Bronchial epithelial cell (primary cell): ENCODE measurements at places on chromosomes 5 and 9.

DNA sequence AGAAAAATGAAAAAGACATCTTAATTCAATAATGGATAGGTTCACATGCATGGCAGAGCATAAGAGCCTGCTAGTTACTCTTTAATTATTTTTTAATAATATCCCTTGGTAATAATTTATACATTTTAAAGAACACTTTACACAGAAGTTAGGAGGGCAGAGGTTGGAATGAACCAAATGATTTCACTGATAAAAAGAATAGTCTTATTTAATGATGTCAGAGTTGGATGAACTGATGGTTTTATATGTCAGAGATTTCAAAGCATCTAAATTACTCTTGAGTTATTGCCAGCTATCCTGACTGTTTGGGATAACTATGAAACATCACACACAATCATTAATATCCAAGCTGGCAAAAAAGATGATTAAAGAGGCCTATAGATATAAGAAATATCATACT lies 244.8 kb downstream of the CSNK1G3 start:
- DNase-seq, result no peak

GRCh38 chr5:30102185-30102584 lies 1091.3 kb upstream of the CDH6 start:
- no peak for DNase-seq

DNA sequence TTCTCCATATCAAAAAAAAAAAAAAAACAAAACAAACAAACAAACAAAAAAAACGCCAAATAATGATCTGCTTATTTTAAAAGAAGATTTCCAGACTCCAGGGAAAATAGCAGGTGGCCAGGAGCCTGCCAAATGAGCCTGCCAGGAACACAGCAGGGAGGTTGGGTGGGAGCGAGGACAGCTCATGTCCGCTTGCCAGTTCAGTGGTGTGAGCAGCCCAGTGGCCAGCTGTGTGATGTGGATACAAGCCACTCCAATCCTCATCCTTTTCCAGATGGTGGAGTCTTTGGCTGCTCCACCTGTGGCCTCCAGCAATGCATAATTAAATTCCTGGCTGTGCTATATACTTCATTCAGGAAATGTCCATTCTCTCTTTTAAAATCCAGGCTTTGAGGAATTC lies 1025.1 kb upstream of the C9orf72 start:
- no peak for DNase-seq

DNA sequence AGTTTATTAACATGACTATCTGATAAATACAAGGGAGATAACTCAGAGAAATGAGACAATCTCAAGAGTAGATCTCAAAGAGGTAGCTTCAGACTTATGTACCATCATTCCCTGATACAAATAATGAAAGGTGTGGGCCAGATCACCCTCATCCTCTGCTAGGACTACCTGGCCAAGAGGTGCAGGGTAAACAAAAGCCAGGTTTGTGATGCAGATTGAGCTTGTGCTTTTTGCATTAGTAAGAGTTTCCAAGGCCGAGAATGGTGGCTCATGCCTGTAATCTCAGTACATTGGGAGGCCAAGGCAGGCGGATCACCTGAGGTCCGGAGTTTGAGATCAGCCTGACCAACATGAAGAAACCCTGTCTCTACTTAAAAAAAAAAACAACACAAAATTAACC lies 8.9 kb upstream of the SPIN1 start:
- DNase-seq, result no peak

DNA sequence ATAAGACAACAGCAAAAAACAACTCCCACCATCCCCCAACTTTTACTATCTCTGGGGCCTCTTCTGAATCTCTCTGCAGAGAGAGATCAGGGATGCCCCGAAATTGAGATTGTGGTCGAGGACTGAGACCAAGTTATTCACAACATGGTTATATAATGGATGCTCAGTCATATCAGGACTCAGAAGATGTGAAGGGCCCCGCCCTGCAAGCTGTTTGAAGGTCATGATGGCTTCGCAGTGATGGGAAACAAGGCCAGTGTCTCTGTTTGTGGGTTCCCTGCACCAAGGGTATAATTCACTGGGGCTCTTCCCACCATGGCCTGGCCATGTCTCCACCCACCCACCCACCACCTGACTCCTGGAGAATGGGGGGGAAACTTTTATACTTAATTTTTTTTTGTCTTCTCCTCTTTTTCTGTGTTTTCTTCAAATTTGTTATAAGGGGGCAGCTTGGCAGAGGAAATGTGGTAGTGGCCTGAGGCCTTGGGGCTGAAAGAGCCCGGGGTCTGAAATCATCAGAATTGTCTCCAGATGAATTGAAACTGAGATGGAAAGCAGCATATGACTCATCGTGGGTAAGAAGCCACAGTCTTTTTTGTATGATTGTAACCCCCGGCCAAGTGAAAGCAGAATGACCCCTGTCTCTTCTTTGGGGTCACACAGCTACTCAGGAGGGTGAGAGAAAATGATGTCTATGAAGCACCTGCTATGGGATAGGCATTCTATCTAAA lies 15.0 kb upstream of the TEX48 start:
- DNase-seq, result no peak

DNA sequence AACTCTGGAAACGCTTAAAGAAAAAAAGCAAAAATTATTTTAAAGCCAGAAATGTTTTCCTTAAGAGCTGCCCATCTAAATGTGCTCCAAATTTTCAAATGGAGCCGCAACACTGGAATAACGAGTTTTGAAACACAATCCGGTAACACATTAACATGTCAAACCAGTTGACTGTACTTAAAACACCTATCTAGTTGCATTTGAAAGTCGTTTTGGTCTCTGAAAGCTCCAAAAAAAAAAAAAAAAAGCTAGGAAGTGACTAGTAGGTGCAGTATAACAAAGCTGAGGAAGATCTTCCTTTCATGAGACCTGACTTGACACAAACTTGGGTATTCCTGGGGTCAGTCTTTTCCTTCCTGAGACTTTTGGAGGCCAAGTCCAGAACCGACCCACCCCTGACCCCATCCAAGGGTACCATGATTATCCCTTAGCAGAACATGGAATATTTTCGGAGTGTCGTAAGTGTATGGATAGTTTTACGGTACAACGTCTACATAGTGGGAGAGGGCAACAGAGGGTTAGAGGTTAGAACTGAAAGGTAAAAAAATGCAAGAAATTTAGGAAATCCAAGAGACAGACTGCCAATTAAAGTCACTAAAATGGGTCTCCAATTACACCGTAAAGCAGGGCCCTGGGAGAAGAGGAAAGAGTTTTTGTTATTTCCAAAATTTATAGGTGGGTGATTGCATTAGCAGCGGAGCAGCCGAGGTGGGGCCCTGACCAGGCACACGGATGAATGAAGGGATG lies 812 bp downstream of the CETN3 start:
- DNase-seq, result peak; percentile 55

GRCh38 chr5:62341783-62342475 lies 35.9 kb downstream of the KIF2A start:
- DNase-seq, result no peak

DNA sequence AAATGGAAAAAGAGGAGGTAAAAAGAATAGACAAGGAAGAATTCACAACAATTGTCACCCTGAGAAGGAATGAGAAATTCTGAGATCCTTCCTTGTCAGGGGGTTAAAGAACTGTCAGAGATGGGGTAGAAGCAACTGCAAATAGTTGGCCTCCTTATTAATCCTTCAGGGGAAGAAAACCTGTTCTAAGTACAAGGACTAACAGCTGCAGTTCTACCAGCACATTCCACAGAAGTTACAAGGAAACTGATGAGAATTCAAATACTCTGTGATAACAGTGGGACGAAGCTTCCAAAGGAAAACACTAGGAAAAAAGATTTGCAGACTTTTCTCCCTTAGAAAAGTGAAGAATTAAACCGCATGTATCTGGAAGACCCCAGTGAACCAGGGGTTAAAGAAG lies 93.7 kb downstream of the OR2K2 start:
- DNase-seq, result no peak

DNA sequence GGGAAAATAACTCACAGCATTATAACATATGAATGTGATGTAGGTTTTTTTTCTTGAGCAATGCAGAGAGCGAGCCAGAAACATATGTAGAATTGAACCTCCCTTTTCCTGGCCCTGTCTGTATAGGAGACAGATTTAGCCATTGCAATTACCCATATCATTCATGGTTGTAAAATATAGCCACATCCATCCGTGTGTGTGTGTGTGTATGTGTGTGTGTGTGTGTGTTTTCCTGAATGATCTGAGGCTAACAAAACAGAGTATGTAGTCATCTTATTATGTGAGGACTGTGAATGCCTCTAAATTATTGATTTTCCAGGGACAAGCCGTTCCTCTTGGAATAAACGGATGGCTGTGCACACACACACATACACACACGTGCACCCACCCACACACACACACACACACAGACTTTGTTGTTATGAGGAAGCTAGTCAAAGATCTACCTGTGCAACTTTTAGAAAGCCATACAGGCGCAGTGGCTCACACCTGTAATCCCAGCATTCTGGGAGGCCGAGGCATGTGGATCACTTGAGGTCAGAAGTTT lies 11.7 kb upstream of the DENND1A start:
- no peak for DNase-seq

GRCh38 chr9:109206670-109207069 lies 39.6 kb upstream of the FRRS1L start:
- DNase-seq, result peak; percentile 34

- DNase-seq, result no peak
Observed at GRCh38 chr9:110464321-110464720, 115.2 kb downstream of the SVEP1 start.

DNA sequence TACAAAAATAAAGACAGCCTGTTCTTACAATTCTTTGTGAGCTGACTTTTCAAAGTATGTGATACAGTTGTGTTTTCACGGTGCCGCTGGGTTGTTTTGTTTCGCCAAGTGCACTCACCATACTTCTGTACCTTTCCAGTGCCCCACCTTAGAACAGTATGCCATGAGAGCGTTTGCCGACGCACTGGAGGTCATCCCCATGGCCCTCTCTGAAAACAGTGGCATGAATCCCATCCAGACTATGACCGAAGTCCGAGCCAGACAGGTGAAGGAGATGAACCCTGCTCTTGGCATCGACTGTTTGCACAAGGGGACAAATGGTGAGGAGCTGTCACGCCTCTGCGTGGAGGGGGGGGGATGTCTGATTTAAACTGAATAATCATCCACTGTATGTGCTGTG lies 12.9 kb downstream of the CCT5 start:
- DNase-seq, result no peak

- DNase-seq, result no peak
Observed at GRCh38 chr5:83285661-83286398, 185.7 kb upstream of the VCAN start.

DNA sequence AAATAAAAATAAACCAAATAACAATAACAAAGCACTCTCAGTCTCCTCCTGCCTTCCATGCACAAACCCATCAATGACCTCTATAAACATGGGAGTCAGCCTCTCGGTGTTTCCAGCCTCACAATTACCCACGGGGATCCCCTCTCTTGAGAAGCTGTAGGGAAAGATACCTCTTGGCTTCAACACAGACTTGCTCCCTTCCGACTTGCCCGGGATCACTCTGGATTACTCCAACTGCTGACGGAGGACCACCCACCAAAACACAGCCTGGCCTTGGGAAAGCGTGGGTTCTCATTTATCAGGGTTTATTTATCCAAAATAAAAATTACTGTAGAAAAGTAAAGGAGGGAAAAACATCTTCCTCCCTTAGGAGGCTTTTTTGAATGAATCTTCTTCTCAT lies 11.5 kb upstream of the NKX2-5 start:
- DNase-seq, result no peak

DNA sequence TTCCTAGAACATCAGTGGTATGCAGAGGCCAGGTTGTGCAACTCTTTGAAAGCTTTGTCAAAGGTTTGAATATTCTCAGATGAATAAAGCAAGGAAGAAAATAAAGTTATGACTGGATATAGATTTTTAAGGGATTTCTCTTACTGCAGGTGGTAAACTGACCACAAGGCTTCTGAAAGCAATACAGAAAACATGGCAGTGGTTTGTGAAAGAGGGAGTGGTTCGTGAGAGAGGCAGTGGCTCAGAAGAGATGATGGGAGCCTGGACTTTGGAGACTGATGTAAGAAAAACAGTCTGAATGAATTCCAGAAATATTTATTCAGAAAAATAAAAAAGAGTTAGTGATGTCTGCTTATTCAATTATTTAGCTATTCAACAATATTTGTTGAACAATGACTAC lies 380.4 kb upstream of the CTNND2 start:
- DNase-seq, result no peak

DNA sequence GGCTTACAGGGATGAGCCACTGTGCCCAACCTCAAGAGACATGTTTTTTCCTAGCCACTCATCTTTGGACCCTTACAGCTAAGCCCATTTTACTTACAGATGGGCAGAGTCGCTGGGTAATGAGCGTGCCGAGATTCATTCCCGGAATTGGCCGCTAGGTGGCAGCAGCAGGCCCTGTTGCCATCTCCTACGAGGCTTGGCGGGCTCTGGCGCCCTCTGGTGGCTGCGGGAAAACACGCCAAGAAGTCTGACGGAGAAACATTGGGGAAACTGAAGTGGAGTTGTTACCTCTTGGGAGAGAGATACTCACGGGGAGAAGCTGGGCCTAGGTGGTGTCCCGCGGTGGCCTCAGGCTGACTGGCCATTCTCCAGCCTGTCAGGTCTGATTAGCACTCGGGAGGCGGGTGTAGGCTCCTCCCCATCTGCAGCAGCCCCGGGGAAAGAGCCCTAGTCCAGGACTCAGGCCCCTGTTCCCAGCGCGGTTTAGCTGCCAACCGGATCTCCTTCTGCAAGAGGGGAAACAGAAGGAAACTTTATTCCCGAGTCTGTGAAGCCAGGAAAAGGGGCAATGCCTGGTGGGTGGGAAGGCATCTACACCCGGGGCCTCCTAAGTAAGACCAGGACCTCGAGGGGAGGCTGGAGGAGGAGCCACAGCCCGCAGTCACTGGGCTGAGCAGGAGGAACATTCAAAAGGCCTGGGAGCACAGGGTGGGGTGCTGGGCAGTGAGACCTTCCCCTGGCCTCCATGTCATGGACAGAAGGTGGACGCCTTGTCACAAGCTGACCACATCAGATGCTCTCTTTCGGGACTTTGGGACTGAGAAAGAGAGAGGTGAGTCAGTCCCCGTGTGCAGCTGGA lies 9.7 kb downstream of the PTGES2 start:
- DNase-seq, result peak; percentile 78

- DNase-seq, result no peak
Observed at GRCh38 chr9:117783828-117784227, 79.6 kb downstream of the TLR4 start.

DNA sequence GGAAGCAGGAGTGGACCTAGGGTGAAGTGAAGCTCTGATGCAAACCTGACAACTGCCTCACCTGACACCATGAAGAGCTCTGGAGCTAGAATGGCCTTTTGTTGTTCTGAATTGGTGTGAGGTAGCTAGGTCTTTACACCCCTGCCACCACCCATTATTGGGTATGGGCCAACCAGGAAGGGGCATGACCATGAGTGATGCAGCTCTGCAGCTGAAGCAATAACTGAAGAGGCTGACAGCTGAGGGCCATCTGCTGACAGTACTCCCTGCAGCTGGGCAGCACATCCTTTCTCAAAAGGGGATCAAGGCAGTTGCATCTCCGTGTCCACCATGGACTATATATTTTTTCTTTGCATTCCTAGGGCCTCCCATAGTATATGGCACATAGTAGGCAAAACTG lies 87.0 kb upstream of the TLE1 start:
- no peak for DNase-seq
